Motor neuron (in vitro differentiated cells): ENCODE measurements at places on chromosomes 6 and 20. TPM values are rescaled to one million over a fixed set of nuclear protein-coding genes. Genes with fewer than 3 reads are reported as not detected.

Gene SLC22A2
- 0.05 and 0.26 TPM in 2 replicates for total RNA-seq

Gene LPA
- 1.3 and 1.5 TPM in 2 replicates for total RNA-seq

Gene PCMTD2
- 68.5 and 72.8 TPM in 2 replicates for total RNA-seq

Gene MEP1A
- total RNA-seq: 0.19 and 0.29 TPM in 2 replicates

Gene ELOVL2
- total RNA-seq: 6.1 and 7.9 TPM in 2 replicates

Gene RAB44
- 0.09 and 0.10 TPM in 2 replicates for total RNA-seq

Gene ULBP3
- total RNA-seq: 19.1 and 20.2 TPM in 2 replicates

Gene LRRC1
- 5.9 and 6.3 TPM in 2 replicates for total RNA-seq

Gene ASIP
- 0.46 TPM in 1 of 2 replicates, not detected in the other for total RNA-seq

Gene PTCHD4
- 10.6 and 11.4 TPM in 2 replicates for total RNA-seq

Gene SLC22A16
- 0.09 and 1.2 TPM in 2 replicates for total RNA-seq

Gene BCLAF1
- 129 and 142 TPM in 2 replicates for total RNA-seq

Gene SLC22A1
- 2.6 and 3.9 TPM in 2 replicates for total RNA-seq

Gene EYA2
- 0.18 and 0.36 TPM in 2 replicates for total RNA-seq

Gene CHMP4B
- total RNA-seq: 32.9 and 33.3 TPM in 2 replicates

Gene TREML4
- total RNA-seq: not detected in 2 replicates

Gene EBF4
- 8.6 and 17.1 TPM in 2 replicates for total RNA-seq
